ENCODE measurements at places on chromosomes 2 and 18.

- DNase-seq, result peak; percentile 45
Observed at GRCh38 chr2:180033993-180034894, 27.1 kb upstream of the CWC22 start.

GRCh38 chr18:34077599-34077998 is 147.1 kb downstream of the NOL4 start:
- no peak for DNase-seq

- no peak for DNase-seq
Observed at GRCh38 chr2:96939415-96939814, 47.0 kb downstream of the FAM178B start.

DNA sequence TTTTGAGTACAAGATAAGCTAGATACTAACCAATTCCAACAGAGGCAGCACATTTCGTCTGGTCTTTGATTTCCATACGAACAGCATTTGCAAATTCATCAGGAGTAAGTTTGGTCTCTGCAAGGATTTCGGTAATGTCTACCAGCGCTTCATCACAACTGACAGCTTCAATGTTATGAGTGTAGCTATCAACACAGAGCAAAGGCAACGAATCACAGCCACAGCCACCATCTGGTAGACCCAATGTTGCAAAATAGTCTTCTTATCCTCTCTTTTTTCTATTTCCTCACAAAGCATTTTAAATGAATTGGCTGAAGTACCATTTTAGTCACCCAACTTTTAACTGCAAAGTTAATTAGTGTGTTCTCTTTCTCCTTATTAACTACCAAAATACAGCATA is 68.3 kb downstream of the REV1 start:
- DNase-seq, result no peak

- no peak for DNase-seq
Observed at GRCh38 chr2:188272121-188272520, 19.6 kb upstream of the GULP1 start.

- no peak for DNase-seq
Observed at GRCh38 chr2:234478121-234478858, 18.6 kb downstream of the ARL4C start.

DNA sequence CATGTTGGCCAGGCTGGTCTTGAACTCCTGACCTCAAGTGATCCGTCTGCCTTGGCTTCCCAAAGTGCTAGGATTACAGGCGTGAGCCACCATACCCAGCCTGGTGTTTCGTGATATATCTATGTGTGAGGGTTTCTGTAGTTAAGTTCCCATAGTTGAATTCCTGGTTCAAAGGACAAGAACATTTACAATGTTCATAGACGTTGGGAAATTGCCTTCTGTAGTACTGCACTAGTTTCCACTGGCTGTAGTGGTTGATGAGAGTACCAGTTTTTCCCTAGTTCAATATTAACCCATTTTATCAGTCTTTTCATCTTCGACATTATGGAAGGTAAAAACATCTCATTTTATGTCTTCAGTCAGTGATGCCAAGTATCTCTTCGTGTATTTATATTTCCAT is 171.0 kb downstream of the NEDD4L start:
- DNase-seq, result no peak

DNA sequence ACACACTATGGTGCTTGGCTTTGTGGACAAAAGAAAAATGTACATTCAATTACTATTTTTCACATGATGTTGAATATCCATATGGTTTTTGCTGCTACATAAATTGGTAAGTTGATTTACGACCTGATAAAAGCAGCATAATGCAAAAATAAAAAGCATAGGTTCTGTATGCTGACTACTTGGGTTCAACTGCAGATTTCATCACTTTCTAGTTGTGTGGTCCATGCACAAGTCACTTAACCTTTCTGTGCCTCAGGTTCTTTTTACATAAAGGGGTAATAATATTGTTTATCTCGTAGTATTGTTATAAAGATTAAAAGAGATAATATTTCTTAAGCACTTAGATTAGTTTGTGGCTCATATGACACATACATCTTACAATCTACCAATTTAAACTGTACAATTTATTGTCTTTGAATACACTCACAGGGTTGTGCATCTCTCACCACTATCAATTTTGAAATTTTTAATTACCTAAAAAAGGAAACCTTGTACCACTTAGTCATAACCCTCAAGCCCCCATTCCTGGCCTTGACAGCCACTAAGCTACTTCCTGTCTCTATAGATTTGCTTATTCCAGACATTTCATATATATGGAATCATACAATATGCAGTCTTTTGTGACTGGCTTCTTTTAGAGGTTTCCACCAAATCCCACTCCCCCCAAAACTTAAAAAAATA is 1443.9 kb downstream of the SUCLG1 start:
- no peak for DNase-seq

DNA sequence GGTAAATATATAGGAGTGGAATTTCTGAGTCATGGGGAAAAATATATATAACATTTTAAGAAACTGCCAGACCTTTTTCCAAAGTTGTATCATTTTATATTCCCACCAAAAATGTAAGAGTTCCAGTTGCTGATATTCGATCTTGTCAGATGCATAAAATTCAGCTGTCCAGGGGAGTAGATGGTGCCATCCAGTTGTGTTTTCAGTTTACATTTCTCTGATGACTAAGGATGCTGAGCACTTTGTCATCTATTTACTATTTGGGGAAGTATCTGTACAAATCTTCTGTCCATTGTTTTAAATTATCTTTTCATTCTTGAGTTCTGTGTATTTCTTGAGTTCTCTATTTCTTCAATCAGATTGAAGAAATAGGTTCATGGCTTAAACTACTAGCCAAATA is 126.1 kb downstream of the RTN4 start:
- no peak for DNase-seq

DNA sequence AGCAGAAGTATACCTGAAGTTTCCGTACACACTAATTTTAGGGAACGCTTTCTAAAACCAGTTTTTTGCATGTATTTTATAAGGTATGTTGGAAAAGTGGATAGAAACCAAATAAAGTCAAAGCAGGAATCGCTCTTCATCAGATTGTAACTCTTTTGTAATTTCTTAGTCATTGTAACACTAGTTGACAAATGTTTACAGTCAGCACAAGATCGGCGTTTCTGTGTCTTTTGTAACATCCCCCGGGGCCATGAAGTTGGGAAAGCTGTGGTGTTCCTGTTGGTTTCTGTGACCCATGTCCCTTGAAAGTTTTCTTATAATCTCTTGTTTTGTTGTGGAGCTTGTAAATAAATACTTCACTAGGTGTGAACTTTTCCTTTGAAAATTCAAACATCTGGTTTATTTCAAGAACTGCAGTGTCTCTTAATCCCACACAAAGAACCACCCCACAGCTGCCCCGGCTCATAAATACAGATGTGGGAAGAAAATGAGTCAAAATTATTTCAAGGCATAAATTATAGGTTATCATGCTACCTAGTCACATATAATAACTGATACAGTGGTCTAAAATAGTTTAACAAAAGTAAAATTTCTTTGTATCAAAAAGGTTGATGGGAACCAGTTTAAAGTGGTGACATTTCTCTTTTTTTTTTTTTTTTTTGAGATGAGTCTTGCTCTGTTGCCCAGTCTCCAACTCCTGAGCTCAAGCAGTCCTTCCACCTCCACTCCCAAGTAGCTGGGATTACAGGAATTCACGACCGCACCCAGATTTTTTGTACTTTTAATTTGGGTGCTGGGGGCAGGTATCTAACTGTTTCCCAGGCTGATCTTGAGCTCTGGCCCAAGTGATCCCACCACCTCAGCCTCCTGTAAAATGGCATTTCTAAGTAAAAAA is 751 bp upstream of the NMI start:
- DNase-seq, result no peak

- DNase-seq, result no peak
Observed at GRCh38 chr2:105445498-105445897, 46.6 kb upstream of the FHL2 start.

DNA sequence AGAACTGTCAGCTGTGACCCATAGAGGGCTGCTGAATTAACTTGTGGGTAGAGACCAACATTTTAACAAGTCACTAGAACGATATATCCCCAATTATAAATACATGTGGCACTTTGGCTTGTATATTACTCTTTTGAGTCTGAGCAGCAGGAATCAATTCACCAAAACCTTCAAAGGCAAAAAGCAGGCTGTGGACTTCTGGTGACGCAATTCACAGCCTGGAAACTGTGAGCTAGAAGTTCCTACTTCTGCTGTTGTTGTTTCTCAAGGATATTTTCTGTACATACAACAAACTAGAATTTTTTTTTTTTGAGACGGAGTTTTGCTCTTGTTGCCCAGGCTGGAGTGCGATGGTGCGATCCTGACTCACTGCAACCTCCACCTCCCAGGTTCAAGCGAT is 37.3 kb downstream of the PTCD3 start:
- no peak for DNase-seq

- no peak for DNase-seq
Observed at GRCh38 chr18:41687138-41687537, 267.9 kb upstream of the PIK3C3 start.

GRCh38 chr18:67766930-67767329 is 250.4 kb upstream of the DSEL start:
- DNase-seq, result peak; percentile 88

DNA sequence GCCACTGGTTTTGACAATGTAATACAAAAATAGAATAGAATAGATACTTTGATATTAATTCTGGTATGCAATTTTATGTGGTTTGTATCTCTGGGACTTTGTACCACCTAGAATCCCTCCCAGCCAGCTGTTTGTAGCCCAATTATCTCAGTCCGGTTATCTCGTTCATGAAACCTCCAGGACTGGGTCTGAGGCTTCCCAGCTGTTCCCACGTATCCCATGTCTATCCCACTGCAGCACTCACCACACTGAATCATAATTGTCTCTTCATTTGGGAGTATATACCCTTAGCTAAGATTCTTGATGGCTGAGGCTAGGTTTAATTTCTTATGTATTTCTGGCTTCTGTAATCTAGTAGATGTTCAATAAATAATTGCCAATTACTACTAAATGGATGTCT is 104.4 kb upstream of the MAPRE2 start:
- DNase-seq, result no peak

GRCh38 chr2:218860950-218861381 is 1.4 kb downstream of the WNT6 start:
- DNase-seq, result no peak

GRCh38 chr18:66990909-66991308 is 387.0 kb upstream of the CDH19 start:
- no peak for DNase-seq

DNA sequence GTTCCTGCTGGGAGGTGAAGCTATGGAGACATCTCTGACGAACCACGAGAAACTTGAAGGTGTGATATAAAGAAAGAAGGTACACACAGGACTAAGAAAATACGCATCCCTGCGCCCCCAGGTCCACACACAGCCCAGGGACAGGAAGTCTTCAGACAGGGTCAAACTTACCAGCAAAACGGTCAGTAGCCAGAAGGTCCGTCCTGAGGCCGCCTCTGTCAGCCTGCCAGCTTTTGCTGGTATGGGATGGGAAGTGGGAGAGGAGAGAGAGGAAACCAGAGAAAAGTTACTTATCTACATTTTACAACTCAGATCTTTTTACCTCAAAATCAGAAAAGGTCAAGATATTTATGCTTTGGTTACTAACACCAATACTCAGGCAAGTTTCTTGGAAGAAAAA is 47.2 kb downstream of the HDLBP start:
- no peak for DNase-seq

DNA sequence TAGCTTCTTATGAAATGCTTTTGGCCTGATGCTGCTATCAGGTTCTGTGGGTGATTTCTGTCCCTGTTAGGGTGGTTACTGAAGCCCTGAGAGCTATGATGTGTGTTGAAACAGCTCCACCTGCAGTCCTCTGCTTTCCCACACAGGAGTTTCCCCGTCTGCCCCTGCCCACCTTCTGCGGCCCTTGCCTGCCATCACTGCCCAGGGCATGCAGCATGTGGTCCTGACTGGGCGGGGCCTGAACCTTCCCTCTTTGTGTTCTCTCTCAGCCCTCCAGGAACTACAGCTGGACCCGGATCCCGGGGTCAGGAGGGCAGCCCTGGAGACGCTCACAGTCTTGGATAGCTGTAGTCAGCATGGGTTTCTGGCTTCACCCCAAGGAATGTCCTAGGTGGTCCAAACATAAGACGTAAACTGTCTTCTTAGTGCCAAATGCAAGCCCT is 21.4 kb downstream of the HJURP start:
- peak; percentile 9 for DNase-seq

- no peak for DNase-seq
Observed at GRCh38 chr2:64696636-64697035, 42.9 kb upstream of the SERTAD2 start.

GRCh38 chr2:152890736-152891135 is 172.3 kb downstream of the ARL6IP6 start:
- DNase-seq, result no peak

DNA sequence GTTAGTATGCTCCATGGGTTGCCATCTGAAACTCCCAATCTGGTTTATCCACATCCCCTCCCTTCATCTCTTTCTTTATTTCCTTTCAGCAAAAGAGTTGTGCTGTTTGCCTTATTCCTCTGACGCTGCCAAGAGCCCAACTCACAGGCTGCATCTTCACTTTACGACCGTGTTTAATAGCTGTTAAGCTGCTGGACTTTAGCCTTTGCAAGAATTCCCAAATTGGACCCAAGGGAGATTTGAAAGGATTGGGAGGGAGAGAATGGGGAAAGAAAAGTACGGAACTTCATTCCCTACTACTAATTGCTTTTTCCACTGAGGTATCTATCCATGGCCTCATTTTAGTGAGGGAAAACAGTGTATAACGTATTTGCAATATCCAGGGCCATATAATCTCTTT is 263.4 kb upstream of the MEIS1 start:
- no peak for DNase-seq
